ENCODE measurements at places on chromosomes 4 and X. TPM values are rescaled to one million over a fixed set of nuclear protein-coding genes. Genes with fewer than 3 reads are reported as not detected.

The RHOXF2B gene
- not detected for total RNA-seq

The SPANXA2 gene
- not detected for total RNA-seq

The ADH1A gene
- total RNA-seq, result not detected

The TBC1D8B gene
- total RNA-seq, result 38.5 TPM

The SHROOM2 gene
- 8.5 TPM for total RNA-seq

The HSFX1 gene
- total RNA-seq, result not detected

The BEND2 gene
- total RNA-seq, result not detected

The ANXA10 gene
- total RNA-seq, result 194 TPM

The COL25A1 gene
- 1.5 TPM for total RNA-seq

The TREX2 gene
- 2.2 TPM for total RNA-seq

The SERPINA7 gene
- not detected for total RNA-seq

The PITX2 gene
- 2.6 TPM for total RNA-seq

The NIPAL1 gene
- total RNA-seq, result 6.8 TPM

DNA sequence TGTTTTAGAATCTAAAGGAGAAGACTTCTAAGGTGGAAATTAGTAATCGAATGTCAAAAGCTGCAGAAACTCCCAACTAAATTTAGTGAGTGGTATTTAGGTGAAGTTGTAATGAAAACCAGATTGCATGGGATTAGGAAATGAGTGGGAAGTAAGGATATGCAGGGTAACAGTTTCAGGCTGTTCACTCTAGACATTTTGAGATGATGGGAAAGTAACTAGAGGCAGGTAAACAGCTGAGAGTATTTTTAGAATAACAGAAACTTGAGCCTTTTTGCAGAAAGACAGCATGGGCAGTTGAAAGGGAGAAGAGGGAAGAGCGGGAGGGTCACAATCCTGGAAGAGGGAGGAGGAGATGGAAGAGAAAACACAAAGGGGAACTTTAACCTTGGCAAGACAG lies 12.7 kb downstream of the SPRY1 start:
- H3K27ac ChIP-seq, result no peak overlapping the region
- no peaks in the 10 kb centered on the region for H3K27me3 ChIP-seq
- H3K36me3 ChIP-seq, result no peaks in the 10 kb centered on the region
- no peak overlapping the region for H3K4me3 ChIP-seq
- peaks cover 53% of the 10 kb centered on the region for H3K4me1 ChIP-seq

DNA sequence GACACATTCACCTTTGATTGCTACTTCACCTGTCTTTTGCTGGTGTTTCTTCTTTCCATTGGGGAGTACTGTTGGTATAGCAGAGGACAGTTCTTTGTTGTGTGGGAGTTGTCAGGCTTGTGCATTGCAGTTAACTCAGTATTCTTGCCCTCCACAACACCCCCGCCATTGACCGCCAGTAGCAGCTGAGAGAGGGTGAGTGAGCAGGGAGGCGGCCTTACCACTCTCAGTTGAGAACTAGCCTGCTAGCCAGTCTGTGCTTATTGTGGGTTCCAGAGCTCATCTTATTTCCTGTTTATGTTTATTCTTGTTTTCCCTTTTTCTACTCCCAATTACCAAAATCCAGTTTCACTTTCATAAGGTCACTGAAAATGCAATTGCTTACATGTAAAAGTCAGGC lies 52.2 kb downstream of the STIM2 start:
- H3K4me3 ChIP-seq, result no peak overlapping the region
- no peaks in the 10 kb centered on the region for H3K27me3 ChIP-seq
- H3K36me3 ChIP-seq, result no peaks in the 10 kb centered on the region
- no peak for DNase-seq
- H3K4me1 ChIP-seq, result peaks cover 28% of the 10 kb centered on the region

DNA sequence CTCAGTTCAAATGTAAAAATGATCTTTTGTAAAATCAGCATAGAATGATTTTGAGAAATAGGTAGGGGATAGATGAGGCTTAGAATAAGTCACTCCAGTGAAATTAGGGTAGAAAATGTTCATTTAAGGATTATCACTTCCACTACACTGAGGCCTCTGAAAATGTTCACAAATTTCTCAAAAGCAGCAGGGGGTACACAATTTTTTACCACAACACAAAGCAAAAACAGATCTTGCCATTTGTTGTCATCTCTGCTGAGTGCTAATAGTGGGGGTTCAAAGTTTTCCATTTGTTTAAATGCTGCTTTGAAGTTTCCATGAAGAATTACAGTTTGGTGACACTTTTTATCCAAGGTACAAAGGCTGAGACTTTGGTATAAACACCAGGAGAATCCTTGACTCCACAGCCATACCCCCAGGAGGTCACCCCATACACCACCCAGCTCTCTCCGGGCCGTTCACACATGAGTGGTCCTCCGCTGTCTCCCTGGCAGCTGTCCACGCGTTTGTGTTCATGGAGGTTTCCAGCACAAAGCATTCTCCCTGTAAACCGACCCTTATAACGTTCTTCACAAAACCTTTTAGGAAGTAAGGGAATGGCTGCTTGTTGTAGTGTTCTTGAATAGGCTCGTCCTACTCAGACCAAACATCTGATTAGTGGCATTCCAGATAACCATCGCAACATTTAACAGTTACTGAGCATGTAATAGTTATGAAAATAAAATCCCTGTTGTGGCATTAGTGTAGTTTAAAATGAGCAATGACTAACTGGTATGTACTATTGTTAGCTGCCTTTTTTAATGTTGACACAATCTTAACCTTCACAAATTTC lies 71.0 kb downstream of the PRSS12 start:
- peak; percentile 43 for DNase-seq
- peaks cover 35% of the 10 kb centered on the region for H3K4me1 ChIP-seq
- H3K27ac ChIP-seq, result peak overlapping the region; percentile 54
- H3K27me3 ChIP-seq, result no peaks in the 10 kb centered on the region
- H3K4me3 ChIP-seq, result no peak overlapping the region
- H3K36me3 ChIP-seq, result peaks cover 14% of the 10 kb centered on the region

DNA sequence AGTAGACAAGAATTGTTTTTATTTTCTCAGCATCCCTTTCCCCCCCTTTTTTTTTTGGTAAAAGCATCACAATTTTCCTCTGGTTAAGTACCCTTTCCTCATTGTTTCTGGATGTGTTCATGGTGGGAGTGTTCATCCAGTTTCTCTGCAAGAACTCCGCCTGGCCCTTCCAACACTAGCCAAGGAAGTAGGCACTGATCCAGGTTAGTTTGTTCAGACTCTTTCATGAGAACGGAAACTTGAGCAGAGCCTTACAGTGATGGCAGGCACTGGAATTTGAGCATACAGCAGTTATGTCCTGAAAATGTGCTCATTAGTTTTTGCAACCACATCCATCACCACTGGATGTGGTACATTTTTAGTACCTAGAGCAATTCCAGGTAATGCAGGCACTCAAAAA lies 336.1 kb upstream of the BOD1L1 start:
- no peak overlapping the region for H3K4me3 ChIP-seq
- no peaks in the 10 kb centered on the region for H3K4me1 ChIP-seq
- H3K27me3 ChIP-seq, result no peaks in the 10 kb centered on the region
- DNase-seq, result no peak

- no peaks in the 10 kb centered on the region for H3K36me3 ChIP-seq
- no peaks in the 10 kb centered on the region for H3K27me3 ChIP-seq
- DNase-seq, result no peak
- no peak overlapping the region for H3K27ac ChIP-seq
- no peak overlapping the region for H3K4me3 ChIP-seq
- H3K4me1 ChIP-seq, result no peaks in the 10 kb centered on the region
These were observed 50.1 kb downstream of the CENPVL3 start for GRCh38 chrX:51568586-51568985.

- H3K4me3 ChIP-seq, result no peak overlapping the region
- H3K27me3 ChIP-seq, result no peaks in the 10 kb centered on the region
- H3K4me1 ChIP-seq, result no peaks in the 10 kb centered on the region
- no peak for DNase-seq
These were observed 35.0 kb upstream of the BMPR1B start for GRCh38 chr4:94722748-94723147.

GRCh38 chr4:52788806-52789205 lies 37.6 kb upstream of the ERVMER34-1 start:
- no peaks in the 10 kb centered on the region for H3K27me3 ChIP-seq
- H3K4me1 ChIP-seq, result no peaks in the 10 kb centered on the region
- H3K27ac ChIP-seq, result no peak overlapping the region
- no peak overlapping the region for H3K4me3 ChIP-seq
- H3K36me3 ChIP-seq, result no peaks in the 10 kb centered on the region

- DNase-seq, result no peak
- no peaks in the 10 kb centered on the region for H3K4me1 ChIP-seq
- H3K27me3 ChIP-seq, result no peaks in the 10 kb centered on the region
- no peak overlapping the region for H3K27ac ChIP-seq
- H3K36me3 ChIP-seq, result no peaks in the 10 kb centered on the region
- H3K4me3 ChIP-seq, result no peak overlapping the region
These were observed 114.8 kb upstream of the NEIL3 start for GRCh38 chr4:177194906-177195305.

DNA sequence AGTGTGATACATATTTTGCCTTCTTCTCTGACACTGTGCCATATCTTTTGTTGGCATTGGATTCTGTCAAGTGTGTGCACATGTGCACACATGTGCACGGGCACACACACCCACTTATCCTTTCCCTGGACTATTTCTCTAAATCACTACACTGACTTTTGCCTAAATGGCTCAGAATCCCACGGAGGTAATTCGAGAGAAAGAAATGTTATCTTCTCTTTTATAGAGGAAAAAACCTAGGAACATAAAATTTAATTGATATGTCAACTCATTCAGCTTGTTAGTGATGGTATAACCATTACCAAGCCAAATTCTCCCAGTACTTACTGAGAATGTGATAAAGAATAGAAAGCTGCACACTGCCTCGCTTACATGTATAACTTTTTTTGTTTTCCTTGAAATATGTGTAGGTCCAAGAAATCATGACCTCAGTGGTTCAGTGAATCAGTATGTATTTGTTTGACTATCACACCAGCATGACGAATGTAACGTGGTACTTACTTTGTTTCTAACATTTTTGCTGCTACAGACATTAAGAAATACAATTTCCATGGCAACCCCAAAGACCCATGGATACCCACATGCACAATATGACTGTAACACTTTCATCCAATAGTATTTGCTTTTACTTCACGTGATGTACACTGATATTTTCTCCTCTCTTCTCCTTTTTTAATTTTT lies 163.0 kb downstream of the PCDH7 start:
- no peaks in the 10 kb centered on the region for H3K27me3 ChIP-seq
- DNase-seq, result no peak
- no peak overlapping the region for H3K27ac ChIP-seq
- H3K4me1 ChIP-seq, result no peaks in the 10 kb centered on the region

GRCh38 chrX:147899379-147900114 lies 12.2 kb upstream of the FMR1 start:
- H3K27me3 ChIP-seq, result no peaks in the 10 kb centered on the region
- no peak overlapping the region for H3K4me3 ChIP-seq
- H3K27ac ChIP-seq, result no peak overlapping the region
- DNase-seq, result no peak
- H3K4me1 ChIP-seq, result no peaks in the 10 kb centered on the region

GRCh38 chrX:96924581-96924980 lies 40.9 kb downstream of the RPA4 start:
- H3K4me1 ChIP-seq, result no peaks in the 10 kb centered on the region
- DNase-seq, result no peak
- no peaks in the 10 kb centered on the region for H3K36me3 ChIP-seq
- H3K27me3 ChIP-seq, result no peaks in the 10 kb centered on the region
- no peak overlapping the region for H3K4me3 ChIP-seq
- H3K27ac ChIP-seq, result no peak overlapping the region

DNA sequence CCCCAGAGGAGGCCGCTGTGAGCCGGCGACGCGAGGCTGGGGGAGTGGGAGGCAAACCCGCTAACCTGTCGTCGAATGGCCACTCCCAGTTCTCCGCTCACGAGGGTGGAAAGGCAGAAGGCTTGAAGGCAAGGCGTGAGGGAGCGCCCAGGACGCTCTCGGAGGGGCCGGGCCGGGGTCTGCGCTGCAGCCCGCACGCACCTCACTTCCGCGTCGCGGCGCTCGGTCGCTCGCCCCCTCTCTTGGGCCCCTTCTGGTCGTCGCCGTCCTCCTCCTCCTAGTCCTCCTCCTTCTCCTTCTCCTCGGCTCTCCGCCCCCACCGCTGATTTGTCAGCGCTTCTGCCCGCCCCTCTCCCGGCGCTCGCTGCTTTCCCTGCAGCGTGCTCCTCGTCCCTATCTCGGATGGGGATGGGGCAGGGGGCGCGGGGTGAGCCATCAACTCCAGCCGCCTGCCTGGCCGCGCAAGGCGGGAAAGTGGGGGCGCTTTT lies at the start of gene SNCA:
Gene SNCA (minus strand): TSS at position 265 of the 488 bp plus-strand sequence. CDS start 1,494 bp downstream, outside the sequence.
- DNase-seq, result peak; percentile 92
- H3K4me1 ChIP-seq, result peaks cover 21% of the 10 kb centered on the region
- H3K4me3 ChIP-seq, result peak within 1 kb of the TSS; percentile 50
- no peaks in the 10 kb centered on the region for H3K36me3 ChIP-seq
- H3K27ac ChIP-seq, result peak within 1 kb of the TSS; percentile 45

GRCh38 chr4:31239886-31240285 lies 519.7 kb downstream of the PCDH7 start:
- no peaks in the 10 kb centered on the region for H3K4me1 ChIP-seq
- H3K27ac ChIP-seq, result no peak overlapping the region
- H3K36me3 ChIP-seq, result no peaks in the 10 kb centered on the region
- H3K4me3 ChIP-seq, result no peak overlapping the region
- no peaks in the 10 kb centered on the region for H3K27me3 ChIP-seq
